ENCODE measurements at places on chromosomes 16 and 17.

DNA sequence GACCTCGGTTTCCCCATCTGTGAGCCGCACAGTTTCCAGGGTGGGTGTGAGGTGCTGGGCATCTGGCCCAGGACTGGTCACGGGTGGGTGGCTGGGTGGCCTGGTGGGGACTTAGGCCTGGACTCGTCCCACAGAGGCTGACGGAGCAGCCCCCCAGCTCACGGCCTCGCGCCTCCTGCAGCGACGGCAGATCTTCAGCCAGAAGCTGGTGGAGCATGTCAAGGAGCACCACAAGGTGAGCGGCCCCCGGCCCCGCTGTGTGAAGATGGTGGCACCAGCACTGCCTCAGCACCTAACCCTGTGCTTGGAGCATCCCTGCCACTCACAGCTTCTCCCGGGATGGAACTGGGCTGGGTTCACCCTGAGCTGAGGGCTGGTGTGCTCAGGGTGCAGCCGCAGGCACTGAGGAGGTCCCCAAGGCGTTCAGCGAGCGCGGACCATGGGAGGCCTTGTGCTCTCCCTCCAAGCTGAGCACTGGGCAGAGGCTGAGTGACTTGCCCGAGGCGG is 2.4 kb downstream of the CDT1 start:
- DNase-seq = no peak

- DNase-seq = no peak
Observed at GRCh38 chr16:19857593-19858339, 26.9 kb downstream of the GPRC5B start.

GRCh38 chr17:69539781-69540319 is 125.4 kb downstream of the MAP2K6 start:
- no peak for DNase-seq

GRCh38 chr16:88328313-88328980 is 54.3 kb upstream of the ZNF469 start:
- DNase-seq = no peak

DNA sequence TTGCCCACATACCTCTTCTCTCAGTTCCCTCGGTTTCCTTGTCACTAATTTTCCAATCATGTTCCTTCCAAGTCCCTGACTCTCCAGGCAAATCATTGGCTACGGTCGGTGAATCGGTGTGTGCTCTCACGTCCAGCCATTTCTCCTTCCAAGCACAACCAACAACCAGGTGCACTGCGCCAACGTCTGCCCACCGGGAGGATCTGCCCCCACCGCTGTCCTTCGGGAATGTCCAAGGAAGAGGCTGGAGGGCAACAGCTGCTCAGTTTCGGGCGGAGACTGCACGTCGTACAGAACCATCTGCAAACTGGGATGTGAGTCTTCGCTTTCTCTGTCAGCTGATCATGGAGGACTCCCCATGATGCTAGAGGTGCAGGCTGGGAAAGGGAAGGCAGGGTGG is 8.4 kb upstream of the NXN start:
- no peak for DNase-seq

DNA sequence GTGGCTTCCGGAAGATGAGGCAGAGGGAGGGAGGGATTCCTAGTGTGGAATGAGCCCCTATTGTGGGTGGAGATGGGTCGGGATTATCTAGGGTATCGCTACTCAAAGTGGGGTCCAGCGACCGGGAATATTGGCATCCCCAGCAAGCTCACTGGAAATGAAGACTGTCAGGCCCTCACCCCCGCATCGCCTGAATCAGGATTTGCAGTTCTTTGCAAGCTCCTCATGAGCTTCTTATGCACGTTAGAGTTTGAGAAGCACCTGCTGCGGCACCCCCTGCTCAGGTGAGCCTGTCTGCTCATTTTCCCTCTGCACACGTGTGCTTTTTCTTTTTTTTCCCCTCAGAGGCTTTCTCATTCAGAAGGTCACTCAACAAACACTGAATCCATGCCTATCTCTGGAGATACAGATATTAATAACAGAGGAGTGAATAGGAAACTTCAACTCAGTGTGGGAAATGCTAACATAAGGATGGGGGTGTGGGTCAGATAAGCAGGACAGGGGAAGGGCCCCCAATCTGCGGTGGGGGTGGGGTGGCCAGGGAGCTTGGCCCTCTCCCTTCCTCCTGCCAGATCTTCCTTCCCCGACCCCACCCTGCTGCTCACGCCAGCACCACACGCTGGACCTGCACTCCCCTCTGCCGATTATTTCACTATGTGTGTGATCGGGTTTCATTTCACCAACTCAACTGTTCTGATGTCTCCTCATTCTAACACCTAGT is 67.7 kb upstream of the NFAT5 start:
- DNase-seq = no peak

DNA sequence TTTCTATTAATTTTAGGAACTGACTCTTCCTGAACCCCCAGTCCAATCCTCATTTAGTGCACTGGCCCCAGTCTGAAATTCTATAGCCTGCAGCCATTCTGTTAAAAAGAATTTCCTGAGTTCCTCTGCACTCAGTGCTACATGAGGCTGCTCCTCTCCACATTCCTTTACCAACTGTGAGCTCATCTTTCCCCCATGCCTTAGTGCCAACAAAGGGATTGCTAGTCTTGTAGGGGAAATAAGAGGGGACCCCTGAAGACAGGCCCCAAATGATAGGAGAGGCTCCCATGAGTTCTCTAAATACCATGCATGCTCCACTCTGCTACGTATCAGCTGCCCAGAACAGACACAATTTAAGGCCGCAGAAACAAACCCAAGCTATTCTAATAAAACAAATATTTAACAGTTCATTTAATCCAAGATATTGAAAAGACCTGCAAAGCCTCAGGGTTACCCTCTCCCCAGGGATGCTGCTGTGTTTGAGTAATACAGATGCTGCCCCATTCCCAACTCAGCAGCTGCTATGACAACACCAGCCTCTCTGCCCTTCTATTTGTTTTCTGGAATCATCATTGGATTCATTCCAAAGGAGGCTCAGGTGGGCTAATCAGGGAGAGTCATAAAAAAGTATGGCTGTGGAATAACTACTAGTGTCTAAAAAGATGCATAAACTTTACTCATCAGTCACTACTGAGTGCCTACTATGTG is 228.5 kb downstream of the TOX3 start:
- peak; percentile 30 for DNase-seq

GRCh38 chr16:22023505-22023904 is 15.6 kb downstream of the MOSMO start:
- DNase-seq = no peak

- DNase-seq = peak; percentile 43
Observed at GRCh38 chr16:53945996-53946395, 242.0 kb downstream of the FTO start.

GRCh38 chr16:54160939-54161897 is 125.4 kb downstream of the IRX3 start:
- no peak for DNase-seq

GRCh38 chr17:34146440-34147043 is 108.5 kb upstream of the CCL2 start:
- DNase-seq = peak; percentile 50

- no peak for DNase-seq
Observed at GRCh38 chr16:54107583-54108202, 178.9 kb downstream of the IRX3 start.

DNA sequence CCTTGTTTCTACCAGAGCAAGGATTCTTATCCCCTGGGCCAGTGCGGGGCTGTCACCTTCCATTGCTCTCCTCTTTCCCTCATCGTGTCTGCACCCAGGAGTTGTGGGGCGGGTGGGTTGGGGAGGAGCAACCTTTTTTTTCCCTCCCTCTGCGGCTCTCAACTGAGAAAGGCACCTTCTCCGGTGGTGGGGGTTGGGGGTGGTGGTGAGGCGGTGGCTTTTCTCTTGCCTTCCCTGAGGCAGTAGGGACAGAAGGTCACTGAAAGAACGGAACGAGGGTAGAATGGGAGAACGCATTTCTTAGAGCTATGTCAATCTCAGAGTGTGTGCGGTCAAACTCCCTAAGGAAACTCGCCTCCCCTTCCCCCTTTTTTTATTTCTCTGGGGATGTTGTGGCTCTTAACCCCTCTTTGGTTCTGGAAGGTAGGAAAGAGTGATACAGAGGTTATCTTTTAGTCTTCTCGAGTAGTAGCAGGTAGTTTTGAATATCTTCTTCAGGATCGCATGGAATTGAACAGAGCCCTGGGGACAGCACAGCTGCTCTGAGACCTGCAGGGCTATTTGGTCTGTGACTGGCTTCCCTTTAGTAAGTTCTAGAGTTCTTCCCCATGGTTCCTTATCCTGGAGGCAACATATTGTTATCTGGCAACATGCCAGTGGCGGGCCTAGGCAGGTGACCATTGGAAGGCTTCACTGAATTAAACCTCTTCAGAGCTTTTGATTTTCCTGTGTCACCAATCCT is 994 bp downstream of the CLTC start:
- peak; percentile 15 for DNase-seq

GRCh38 chr16:85187447-85187846 is 75.2 kb upstream of the CIBAR2 start:
- no peak for DNase-seq

- no peak for DNase-seq
Observed at GRCh38 chr17:42283241-42284023, 4.9 kb upstream of the STAT5A start.

DNA sequence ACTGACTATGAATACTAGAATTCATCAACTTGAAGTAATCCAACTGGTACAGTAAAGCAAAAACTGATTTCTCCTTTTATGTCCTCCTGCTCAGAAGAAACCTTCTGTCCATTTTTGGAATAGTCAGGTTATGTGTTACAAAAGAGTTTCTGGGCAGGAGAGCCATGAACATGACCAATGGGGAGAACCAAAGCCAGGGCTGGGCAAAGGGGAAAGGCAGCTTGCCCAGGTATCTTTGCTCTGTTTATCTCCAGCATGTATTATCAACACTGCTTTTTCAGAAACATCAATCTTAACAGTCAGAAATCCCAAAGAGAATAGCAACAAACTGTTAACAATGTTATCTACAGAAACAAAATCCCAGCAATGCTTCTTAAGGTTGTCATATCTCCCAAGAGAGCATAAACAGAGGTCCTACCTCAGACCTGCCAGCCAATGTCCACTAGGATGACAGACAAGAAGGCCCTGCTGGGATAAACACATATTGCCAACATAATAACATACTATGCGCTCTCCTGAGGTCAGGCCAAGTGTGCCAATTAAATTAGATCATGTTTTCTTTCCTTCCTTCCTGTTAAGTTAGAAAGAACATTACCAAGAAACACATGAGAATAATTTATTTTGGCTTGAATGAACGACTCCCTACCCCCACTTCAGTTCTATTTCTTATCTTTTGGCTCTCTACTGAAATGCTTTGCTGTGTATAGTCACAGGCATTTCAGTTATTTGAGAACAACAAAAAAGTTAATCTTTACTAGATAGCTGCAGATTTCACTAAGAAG is 28.0 kb downstream of the BLMH start:
- no peak for DNase-seq

- peak; percentile 72 for DNase-seq
Observed at GRCh38 chr17:57954397-57955182, 622 bp downstream of the CUEDC1 start.

DNA sequence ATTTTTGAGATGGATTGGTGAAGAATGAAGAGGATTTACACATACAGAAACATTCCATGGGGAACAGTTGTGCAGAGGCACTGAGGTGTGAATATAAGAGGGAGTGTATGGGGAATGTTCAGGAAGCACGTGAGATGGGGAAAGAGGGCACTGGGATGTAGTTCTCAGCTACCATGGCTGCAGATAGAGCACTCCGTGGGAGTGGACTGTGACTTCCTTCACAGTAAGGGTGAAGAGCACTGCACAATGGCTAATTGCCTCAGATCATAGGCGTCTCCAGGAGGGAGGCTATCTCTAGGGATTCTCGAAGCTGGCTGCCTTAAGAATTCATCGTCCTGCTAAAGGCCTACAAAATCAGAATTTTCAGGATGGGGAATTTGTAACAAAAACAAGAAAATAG is 7.0 kb downstream of the YPEL2 start:
- DNase-seq = no peak

GRCh38 chr17:40341808-40342503 is 22.6 kb downstream of the GJD3 start:
- DNase-seq = peak; percentile 74

DNA sequence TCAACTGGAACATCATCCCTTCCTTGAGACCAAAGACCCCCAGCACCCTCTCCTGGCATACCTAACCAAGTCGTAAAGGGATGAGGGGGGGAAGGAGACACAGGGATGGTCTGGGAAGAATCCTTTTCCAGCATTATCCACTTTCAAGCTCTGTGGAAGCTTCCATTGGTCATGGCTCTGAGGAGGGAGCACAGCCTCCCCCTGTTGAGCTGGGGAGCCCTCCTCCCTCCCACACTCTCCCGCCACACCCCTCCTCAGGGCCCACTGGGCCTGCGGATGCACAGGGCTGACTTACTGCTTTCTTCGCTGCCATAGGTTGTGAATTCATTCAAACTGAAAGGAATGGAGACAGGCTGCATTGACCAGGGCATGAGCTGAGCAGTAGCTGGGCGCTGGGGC is 12.4 kb downstream of the CSF3 start:
- DNase-seq = no peak

DNA sequence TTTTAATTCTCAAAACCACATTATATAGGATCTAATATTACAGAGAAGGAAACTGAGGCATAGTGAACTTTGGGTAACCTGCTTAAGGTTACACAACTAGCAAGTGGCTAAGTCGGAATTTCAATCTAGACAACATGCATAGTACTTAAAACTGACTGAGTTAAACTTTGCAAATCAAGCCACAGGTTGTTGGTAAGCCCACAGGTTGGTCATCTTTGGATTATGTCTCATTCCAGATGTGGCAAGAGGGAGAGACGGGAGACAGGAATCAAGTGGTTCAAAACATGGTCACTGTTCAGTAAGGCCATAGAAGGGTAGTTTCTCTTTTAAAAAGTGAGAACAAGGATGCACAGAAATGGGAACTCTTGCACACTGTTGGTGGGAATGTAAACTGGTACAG is 57.1 kb downstream of the MYO1D start:
- no peak for DNase-seq

DNA sequence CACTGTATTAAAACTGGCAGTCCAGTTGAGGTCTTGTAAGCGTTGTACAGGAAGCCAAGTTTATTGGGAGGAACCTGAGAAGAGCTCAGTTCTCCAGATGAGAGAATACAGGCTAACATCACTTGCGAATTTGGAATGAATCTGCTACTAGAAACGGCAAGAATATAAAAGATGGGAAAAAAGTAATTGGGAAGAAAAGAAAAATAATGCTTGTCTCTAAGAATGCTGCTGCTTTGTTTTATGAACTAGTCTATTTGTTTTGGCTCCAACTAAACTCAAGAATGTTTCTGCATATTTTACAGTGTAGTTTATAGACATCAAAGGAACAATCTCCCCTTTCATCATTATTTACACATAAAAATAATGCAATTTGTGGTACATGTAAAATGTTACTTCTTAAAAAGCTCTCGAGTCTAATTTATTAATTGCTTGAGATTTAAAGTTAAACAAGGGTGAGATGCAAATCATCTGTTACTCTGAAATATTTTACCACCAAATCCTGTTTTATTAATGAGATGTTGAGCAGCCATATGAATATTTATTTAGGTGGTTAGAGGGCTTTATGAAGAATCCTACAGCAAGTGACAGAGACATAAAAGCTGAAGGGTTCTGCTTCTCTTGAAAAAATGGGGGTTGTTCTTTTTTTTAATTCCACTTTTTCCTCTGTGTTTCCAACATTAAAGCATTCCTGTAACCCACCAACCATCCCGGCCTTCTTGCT is 162.1 kb upstream of the AXIN2 start:
- DNase-seq = no peak

Data from retina (tissue), 1 donor.